ENCODE measurements at places on chromosomes 13 and 19.

DNA sequence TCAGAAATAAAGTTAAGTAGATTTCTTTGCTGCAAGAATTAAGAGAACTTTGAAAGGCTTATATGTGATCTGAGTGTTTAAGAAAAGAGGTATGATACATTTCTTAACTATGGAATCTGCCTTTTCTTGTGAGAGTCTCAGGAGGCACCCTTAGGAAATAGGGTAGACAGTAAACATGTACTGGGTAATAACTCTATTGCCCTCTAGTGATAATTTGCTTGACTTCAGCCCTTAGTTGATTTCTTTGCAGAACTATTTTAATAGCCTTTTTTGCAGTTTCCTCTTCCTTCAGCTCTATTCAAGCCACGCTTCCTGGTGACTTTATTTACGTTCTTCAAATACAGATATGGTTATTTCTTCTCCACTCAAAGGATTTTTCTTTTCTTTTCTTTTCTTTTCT lies 37.0 kb upstream of the CCNA1 start:
- no peak for DNase-seq

GRCh38 chr13:94390881-94391280 lies 88.6 kb downstream of the DCT start:
- DNase-seq = no peak

DNA sequence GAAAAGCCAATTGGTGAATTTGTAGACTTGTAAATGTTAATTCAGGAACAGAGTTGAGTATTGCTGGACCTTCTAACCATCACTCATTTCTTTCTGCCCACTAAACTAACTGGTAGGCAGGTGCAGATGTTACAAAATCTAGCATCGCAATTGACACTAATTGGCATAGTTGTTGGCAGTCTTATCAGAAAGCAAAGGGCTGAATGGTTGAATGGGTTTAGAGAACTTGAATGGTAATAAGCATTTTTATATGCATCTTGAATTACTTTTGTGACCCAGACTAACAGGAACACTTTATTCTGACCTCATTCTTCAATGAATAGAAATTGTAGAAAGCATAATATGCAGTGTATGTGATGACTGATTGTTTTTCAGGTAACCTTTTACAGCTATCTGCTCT lies 189.1 kb downstream of the GGACT start:
- DNase-seq = no peak

DNA sequence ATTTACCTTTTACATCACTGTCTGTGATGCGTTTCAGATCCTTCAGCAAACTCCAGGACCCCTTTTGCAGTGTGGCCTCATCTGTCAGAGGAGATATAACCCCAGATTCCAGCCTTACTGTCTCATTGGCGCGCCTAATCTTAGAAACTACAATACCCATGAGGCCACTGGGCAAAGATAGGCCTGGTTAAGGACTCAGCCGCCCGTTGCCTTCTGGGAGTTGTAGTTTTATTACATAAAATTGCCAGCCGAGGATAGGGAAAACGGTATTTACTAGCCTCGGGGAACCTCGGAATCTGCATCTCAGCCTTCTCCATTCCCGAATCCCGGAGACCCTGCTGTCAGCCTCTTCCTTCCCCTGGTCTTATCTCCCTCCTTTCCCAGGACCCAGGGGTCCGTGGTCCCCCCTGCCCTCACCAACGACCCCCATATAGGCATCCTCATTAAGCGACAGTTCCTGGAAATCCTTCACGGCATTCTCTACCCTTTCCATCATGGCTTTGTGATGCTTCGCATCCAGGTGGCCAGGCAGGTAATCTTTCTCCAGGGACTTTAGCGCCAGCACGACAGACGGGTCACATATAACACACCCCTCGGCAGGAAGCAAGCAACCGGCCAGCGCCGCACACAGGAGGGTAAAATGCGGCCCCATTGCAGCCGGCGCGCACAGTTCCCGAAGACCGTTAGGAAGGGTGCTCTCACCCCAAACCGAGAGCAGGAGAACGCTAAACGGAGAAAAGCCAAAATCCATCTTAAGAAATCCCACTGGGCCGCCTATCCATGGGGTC lies 1.3 kb downstream of the IZUMO1 start:
- peak; percentile 55 for DNase-seq

DNA sequence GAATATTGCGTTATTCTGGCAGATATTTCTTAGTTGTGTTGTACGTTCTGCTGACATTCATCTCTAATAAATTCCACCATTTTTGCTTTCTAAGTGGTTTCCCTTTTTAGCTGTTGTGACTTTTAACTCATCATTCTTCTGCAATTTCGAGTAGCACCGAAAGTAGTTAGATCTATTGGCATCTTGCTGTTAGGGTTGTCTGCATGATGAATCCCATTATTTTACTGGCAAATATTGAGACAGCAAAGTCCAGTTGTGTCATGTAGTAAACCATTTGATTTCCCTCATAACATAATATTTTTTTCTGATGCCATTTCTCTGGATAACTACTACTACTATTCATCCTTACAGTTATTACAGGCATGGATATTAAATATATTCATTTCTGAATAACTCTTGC lies 143.9 kb downstream of the SLITRK1 start:
- DNase-seq = no peak

DNA sequence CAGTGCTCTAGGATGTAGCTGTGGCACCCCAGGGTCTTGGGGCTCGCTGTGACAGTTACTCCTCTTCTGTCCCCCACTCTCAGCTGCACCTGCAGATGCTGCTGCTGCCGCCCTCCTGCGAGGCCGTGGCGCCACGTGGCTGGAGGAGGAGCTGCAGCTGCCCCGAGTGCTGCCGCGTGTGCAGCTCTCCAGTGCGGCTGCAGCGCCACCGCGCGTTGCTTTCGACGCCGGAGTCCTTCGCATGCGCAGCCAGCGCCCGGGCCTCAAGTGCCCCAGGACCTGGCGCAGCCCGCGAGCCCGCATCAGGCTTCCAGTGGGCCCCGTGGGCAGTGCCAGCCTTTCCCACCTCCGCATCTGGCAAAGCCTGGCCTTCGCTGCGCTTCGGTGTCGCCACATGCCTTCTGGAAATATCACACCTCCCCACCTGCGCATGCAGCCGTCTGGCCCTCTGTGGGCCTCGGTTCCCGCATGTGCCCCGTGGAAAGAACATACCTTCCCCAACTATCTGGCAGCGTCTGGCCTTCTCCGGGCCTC lies 692 bp upstream of the ZNF580 start:
- peak; percentile 75 for DNase-seq

- DNase-seq = no peak
Measured at GRCh38 chr13:28653111-28653510, 5.8 kb upstream of the POMP start.

DNA sequence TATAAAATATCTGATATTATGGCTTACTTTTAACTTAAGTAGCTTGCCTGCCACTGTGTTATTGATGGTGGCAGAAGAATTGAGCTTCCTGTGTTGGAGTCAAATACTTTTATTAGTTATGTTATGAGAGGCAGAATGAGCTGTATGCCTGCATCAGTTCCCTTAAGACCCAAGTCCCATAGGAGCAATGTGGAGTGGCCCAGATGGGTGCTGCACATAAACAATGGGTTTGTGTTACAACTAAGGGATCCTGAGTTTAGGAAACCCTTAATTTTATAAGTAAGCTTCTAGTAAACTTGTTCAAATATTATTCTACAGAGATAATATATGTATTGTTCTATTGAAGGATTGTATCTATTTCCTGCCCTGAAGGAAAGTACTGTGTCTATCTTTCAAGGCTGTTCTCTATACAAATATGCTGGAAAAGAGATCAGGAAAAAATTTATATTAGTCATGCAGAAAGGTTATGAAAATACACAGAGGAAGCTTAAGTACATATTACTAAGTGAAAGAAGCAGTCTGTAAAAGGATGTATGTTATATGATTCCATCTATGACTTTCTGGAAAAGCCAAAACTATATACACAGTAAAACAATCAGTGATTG lies 2018.0 kb upstream of the PCDH20 start:
- no peak for DNase-seq

DNA sequence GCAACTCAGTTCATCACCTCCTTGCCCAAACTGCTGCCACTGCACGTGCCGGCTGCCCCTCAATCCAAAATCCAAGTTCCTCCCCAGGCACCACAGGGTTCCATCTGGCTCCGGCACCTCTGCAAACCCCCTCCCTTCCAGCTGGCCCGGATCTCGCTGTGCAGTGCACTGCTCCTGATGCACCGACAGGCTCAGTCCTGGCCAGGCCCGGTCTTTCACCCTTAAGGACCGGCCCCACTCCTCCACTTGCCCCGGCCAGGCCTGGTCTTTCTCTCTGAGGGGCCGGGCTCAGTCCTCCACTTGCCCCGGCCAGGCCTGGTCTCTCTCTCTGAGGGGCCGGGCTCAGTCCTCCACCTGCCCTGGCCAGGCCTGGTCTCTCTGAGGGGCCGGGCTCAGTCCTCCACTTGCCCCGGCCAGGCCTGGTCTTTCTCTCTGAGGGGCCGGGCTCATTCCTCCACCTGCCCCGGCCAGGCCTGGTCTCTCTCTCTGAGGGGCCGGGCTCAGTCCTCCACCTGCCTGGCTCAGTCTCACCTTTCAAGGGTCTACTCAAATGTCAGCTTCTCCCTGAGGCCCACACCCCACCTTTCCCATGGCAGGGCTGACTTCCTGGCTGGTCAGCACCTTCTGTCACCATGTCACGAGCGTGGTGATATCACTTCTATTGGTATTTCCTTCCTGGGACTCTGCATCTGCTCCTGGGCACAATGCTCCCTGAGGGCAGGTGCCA lies 6.9 kb downstream of the ZNF787 start:
- DNase-seq = no peak

DNA sequence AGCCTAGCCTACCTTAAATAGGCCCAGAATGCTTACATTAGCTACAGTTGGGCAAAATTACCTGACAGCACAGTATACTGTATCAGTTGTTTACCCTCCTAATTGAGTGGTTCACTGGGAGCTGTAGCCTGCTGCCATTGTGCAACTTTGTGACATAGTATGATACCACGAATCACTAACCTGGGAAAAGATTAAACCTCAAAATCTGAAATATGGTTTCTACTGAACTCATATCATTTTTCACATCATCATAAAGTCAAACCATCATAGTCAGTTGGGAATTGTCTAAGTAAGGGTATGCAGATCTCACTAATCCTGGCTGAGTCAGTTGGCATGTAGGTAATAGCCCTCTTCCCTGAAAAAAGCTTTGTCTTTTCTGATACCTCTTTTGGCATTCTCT lies 9.2 kb downstream of the PAN3 start:
- no peak for DNase-seq

DNA sequence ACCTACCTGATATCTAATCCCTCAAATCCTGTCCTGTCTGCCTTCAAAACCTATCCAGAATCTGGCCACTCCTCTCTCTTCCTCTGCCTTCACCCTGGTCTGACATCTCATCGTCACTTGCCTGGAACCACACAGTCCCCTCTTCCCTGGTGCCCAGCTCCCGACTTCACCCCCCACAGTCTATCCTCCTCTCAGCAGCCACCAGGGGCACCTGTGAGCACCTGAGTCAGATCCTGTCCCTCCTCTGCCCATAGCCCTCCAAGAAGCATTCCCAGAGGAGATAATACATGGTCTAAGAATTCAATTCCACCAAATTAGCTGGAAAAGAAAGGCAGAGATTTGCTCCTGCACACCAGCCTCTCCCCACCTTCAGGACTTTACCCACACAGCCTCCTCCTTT lies 48.9 kb downstream of the ZNRF4 start:
- DNase-seq = no peak

DNA sequence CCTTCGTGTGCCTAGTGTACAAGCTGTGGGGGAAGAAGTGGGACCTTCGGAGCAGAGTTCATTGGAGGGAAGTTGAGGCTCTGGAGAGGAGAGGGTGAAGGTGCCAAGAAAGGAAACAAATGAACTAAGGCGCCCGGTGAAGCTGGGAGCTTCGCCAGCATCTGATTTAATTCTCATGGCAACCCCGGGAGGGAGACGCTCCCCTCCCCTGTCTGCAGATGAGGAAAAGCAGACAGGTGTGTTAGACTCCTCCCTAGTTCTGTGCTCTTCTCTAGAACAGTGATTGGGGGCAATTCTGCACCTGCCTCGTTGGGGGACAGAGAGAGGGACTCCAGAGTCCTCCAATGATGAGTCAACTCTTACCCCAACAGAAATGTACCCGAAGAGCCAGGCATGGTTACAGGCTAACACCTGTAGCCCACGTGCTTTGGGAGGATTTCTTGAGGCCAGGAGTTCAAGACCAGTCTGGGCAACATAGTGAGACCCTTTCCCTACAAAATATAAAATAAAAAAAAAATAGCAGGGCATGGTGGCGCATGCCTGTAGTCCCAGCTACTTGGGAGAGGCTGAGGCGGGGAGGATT lies 4.2 kb downstream of the SSC5D start:
- no peak for DNase-seq

- DNase-seq = no peak
Measured at GRCh38 chr19:50896591-50897190, 14.5 kb downstream of the KLK4 start.

Data from central memory CD4-positive, alpha-beta T cell (primary cell).